ENCODE measurements at places on chromosomes 4 and X.
A peak's percentile ranks its signal among the peaks of the same experiment; 100 is the strongest.

DNA sequence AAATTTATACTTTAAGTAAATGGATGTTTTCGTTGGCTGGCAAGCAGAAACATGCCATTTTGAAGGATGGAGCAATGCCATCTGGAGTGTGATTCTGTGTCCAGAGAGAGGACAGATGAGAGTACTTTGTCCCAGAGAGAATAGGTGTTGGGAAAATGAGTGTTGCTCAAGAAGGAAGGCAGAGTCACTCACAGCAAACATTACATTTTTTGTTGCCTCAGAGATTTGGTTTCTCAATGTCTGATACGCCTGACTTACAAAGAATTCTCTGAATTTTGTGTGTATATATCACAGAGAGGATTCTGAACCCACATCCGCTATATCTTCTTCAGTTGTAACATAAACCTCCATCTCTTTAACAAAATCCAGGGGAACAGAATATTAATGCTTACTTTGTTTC, 102.8 kb upstream of the PCDH18 start:
- H3K27ac ChIP-seq = no peak overlapping the region
- H3K27me3 ChIP-seq = no peaks in the 10 kb centered on the region
- no peaks in the 10 kb centered on the region for H3K36me3 ChIP-seq
- H3K4me3 ChIP-seq = no peak overlapping the region

- H3K36me3 ChIP-seq = no peaks in the 10 kb centered on the region
- no peak for DNase-seq
- H3K27me3 ChIP-seq = no peaks in the 10 kb centered on the region
- no peak overlapping the region for H3K27ac ChIP-seq
- no peaks in the 10 kb centered on the region for H3K4me1 ChIP-seq
Measured at GRCh38 chr4:69576251-69576877, 63.1 kb downstream of the UGT2A2 start.

GRCh38 chrX:68665502-68665901, 18.0 kb downstream of the STARD8 start:
- no peak for DNase-seq
- no peaks in the 10 kb centered on the region for H3K36me3 ChIP-seq
- H3K27me3 ChIP-seq = no peaks in the 10 kb centered on the region

DNA sequence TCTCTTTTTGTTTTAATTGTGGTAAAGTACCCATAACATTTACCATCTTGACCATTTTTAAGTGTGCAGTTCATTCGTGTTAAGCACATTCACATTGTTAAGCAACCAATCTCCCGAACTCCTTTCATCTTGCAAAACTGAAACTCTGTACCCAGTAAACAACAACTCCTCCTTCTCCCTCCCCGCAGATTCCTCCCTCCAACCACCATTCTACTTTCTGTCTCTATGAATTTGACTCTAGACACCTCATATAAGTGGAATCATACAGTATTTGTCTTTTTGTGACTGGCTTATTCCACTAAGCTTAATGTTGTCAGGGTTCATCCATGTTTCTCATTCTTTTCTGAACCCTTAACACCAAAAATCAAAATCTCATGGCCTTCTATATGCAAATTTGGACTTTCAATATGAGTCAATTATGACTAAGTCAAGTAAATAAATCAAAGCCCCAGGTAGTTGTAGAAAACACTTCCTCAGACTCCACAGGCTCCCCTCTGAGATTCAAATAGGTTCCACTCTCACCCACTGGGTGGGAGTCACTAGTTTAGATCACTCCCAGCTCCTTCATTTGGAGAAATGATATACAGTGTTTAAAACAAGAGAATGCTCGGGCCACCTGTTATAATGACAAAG, 9.8 kb upstream of the RTL5 start:
- H3K27me3 ChIP-seq = no peaks in the 10 kb centered on the region
- H3K4me3 ChIP-seq = no peak overlapping the region
- H3K4me1 ChIP-seq = no peaks in the 10 kb centered on the region
- H3K36me3 ChIP-seq = peaks cover 15% of the 10 kb centered on the region
- DNase-seq = no peak
- H3K27ac ChIP-seq = no peak overlapping the region

GRCh38 chr4:89307446-89308160, at the start of gene GPRIN3:
TSS of gene GPRIN3 (minus strand) at chr4:89307800. CDS start at chr4:89250110, 57,690 bp downstream.
- H3K27ac ChIP-seq = peak within 1 kb of the TSS; percentile 89
- H3K27me3 ChIP-seq = peaks cover 12% of the 10 kb centered on the region
- H3K4me1 ChIP-seq = peaks cover 35% of the 10 kb centered on the region

- no peaks in the 10 kb centered on the region for H3K27me3 ChIP-seq
- H3K4me1 ChIP-seq = no peaks in the 10 kb centered on the region
- H3K27ac ChIP-seq = no peak overlapping the region
- no peak for DNase-seq
- H3K36me3 ChIP-seq = no peaks in the 10 kb centered on the region
Measured at GRCh38 chr4:111802191-111802590, 343.1 kb upstream of the FAM241A start.

DNA sequence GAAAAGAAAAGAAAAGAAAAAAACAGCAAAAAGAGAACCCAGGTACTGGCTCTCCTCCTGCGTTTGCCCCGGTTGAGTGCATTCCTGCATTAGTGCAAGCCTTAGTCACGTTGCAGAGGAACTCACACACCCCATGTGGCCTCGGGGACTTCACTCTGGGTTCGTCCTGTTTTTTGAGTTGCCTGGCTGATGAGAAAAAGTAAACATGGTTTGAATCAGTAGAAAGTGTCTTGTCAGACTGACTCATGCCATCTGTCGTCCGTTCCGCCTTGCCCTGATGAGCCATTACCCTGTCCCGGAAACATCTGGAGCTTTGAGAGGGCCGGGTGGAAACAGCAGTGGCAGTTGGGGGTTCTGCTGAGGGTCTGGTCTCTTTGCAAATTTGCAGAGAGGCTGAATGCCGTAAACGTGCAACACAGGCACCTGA, 16.3 kb downstream of the CD99 start:
- H3K27ac ChIP-seq = peak overlapping the region; percentile 42
- peaks cover 10% of the 10 kb centered on the region for H3K36me3 ChIP-seq

- H3K4me3 ChIP-seq = no peak overlapping the region
- no peaks in the 10 kb centered on the region for H3K36me3 ChIP-seq
- DNase-seq = no peak
- H3K27ac ChIP-seq = no peak overlapping the region
- H3K4me1 ChIP-seq = no peaks in the 10 kb centered on the region
Measured at GRCh38 chr4:114905017-114905416, 208.4 kb downstream of the NDST4 start.

DNA sequence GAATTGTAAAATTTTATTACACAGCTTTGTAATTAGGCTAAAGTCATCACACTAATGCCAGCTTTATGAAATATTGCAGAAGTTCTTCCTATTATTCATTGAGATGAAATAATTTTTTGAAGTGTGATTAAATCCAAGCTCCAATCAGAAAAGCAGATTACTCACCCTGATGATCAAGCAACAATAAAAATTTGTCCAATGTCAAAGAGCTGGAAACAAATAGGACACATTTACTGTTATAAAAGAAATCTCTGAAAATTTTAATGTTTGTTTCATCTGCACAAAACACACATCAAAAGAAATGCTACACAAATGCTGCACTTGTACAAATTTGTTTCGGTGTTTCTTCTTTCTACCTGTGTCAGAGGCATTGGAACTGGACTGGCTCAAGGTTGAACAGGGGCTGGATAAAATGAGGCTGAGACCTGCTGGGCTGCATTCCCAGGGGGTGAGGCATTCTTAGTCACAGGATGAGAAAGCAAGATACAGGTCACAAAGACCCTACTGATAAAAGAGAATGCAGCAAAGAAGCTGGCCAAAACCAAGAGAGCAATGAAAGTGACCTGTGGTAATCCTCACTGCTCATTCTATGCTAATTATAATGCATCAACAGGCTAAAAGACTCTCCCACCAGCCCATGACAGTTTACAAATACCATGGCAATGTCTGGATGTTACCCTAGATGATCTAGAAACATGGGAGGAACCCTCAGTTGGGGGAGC, 78.3 kb downstream of the GASK1B start:
- no peak overlapping the region for H3K27ac ChIP-seq
- H3K4me3 ChIP-seq = no peak overlapping the region
- no peaks in the 10 kb centered on the region for H3K36me3 ChIP-seq
- peak; percentile 26 for DNase-seq

GRCh38 chr4:84905646-84906045, 60.8 kb downstream of the WDFY3 start:
- H3K4me1 ChIP-seq = no peaks in the 10 kb centered on the region
- H3K27me3 ChIP-seq = no peaks in the 10 kb centered on the region
- no peaks in the 10 kb centered on the region for H3K36me3 ChIP-seq
- H3K4me3 ChIP-seq = no peak overlapping the region
- H3K27ac ChIP-seq = no peak overlapping the region

GRCh38 chr4:148514581-148514980, 72.4 kb upstream of the NR3C2 start:
- no peaks in the 10 kb centered on the region for H3K36me3 ChIP-seq
- no peak overlapping the region for H3K27ac ChIP-seq
- DNase-seq = no peak
- no peaks in the 10 kb centered on the region for H3K4me1 ChIP-seq
- H3K4me3 ChIP-seq = no peak overlapping the region

DNA sequence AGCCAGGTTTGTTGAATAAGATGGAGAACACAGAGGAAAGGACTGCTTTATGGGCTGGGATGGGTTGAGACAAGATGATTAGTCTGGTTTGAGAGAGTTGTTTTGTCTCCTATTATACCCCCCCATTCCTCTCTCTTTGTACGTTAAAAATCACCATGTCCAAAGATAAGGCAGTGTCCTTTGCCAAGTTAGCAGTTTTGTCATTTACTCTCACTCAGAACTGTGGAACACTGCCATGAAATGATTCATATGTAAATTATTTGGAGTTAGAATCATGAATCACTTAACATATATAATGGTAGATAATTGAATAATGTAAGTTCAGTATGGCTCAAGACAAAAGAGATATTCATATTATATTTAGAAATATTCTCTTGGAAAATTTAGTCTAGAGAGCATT, 151.3 kb downstream of the DCLK2 start:
- H3K27me3 ChIP-seq = no peaks in the 10 kb centered on the region
- no peaks in the 10 kb centered on the region for H3K4me1 ChIP-seq

DNA sequence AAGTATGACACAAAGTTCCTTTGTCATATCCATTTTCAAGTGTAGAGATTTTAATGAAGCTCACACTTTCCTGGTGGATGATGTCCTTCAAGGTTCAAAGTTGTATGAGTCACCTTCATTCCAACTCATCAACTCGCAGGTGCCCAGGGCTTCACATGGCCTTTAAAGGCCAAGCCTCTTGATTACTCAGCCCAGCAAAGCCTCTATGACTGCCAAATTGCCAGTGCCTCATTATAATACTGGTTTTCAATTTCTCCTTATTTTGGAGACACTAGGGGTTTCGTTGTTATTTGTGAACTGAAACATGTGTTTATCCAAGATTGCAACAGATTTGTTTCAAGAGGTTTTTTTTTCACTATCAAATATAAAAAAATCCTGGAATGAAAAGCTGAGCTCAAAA, 45.9 kb upstream of the PPP3CA start:
- H3K36me3 ChIP-seq = no peaks in the 10 kb centered on the region
- no peaks in the 10 kb centered on the region for H3K4me1 ChIP-seq
- no peaks in the 10 kb centered on the region for H3K27me3 ChIP-seq
- DNase-seq = no peak
- H3K4me3 ChIP-seq = no peak overlapping the region

DNA sequence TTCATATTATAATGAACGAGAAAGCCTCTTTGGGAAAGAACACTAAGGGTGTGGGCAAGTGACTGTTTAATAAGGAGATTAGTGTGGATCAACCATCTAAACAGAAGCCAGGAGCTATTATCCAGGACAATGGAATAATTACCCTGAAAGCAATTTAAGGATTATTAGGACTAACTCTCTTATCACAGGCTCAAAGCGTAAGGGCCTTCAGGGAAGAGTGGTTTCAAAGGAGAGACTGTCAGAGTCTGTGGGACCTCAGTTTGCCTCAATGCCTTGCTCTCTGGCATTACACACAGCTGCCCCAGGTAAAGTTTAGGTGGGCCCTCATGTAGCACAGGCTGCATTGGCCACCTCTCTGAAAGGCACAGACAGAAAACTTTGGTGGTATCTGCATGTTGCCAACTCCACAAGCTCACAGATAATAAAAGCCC, 717.2 kb upstream of the ADGRL3 start:
- H3K4me1 ChIP-seq = no peaks in the 10 kb centered on the region
- H3K27me3 ChIP-seq = no peaks in the 10 kb centered on the region
- H3K36me3 ChIP-seq = no peaks in the 10 kb centered on the region
- DNase-seq = no peak
- no peak overlapping the region for H3K4me3 ChIP-seq
- no peak overlapping the region for H3K27ac ChIP-seq

DNA sequence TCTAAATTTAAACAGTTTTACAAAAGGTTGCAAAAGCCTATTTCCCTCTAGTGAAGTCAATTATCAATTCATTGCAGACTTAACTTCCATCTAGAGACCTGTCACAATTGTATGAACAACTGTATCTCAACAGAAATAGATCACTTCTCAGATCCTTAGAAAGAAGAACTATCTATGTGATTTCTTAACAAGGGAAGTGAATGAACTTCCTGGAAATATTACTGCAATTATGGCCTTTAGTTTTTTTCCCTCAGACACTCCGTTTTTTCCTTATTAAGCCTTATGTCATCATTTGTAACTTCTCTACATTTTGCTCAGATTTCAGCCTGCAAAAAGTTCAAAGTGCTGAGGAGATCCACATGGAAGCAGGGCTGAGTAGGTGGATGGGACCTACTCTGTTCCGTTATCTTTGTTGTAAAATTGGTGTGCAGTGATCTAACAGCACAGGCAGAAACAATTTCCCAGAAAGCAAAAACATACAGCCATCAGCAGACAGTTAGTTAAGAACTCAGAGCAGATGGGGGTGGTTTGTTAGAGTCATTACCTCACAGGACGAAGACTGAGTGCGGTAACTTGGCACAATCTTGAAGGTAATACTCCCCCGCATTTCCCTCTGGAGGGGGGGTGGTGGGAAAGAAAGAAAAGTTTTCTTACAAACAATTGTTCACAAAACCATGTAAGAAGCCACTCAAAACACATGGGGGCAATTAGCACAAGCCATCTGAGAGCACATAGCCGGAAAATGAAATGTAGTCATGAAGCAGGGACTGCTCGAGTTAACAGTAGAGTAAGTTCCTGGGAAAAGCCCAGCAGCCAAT, 112.3 kb downstream of the NYX start:
- H3K36me3 ChIP-seq = no peaks in the 10 kb centered on the region
- no peaks in the 10 kb centered on the region for H3K27me3 ChIP-seq
- no peak overlapping the region for H3K4me3 ChIP-seq
- H3K27ac ChIP-seq = peak overlapping the region; percentile 75
- peak; percentile 46 for DNase-seq
- peaks cover 23% of the 10 kb centered on the region for H3K4me1 ChIP-seq
